ENCODE measurements at places on chromosomes 5 and 9. TPM values are rescaled to one million over a fixed set of nuclear protein-coding genes. Genes with fewer than 3 reads are reported as not detected.

DNA sequence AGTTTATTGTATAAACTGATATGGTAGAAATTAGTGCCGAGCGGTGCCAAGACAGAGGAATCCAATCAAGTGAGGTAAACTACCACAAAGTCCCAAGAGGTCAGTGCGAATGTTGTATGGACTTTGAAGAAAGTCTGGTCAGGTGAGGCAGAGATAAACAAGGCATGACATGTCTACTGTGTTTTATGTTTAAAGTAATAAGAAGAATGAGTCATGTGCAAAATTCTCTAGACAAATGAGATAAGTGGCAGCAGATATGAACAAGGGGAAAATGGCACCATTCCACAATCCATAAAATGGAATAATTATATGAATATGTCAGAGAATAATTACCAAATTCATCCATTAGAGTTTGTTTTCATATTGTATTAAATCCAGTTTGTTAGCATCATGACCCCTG, 364.1 kb upstream of the CCNH start:
- H3K36me3 ChIP-seq = no peaks in the 10 kb centered on the region
- DNase-seq = no peak
- no peak overlapping the region for H3K27ac ChIP-seq
- H3K27me3 ChIP-seq = no peaks in the 10 kb centered on the region

COQ4 gene
- polyA plus RNA-seq = 45.9 TPM

COL23A1 gene
- polyA plus RNA-seq = 0.69 TPM

MARCOL gene
- not detected for polyA plus RNA-seq

TEX48 gene
- not detected for polyA plus RNA-seq

ASS1 gene
- 71.5 TPM for polyA plus RNA-seq

DNA sequence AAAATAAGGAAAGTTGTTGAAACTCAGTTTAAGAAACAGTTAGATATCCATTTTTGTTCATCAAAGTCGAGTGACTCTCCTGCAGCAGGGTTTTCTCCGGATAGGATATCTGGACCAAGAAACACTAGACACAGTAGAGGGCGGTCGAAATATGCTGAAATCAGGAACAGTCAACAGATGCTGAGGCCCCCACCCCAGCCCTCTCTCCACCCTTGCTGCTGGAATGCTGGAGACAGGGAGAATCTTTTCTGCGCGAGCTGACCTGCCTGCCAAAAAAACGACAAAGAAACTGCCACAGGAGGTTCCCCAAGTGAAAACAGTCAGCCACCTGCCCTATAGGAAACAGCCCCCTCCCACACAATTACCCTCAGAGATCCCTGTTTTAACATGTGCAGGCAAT, 4.3 kb upstream of the IL13 start:
- peaks cover 9% of the 10 kb centered on the region for H3K27me3 ChIP-seq
- no peaks in the 10 kb centered on the region for H3K36me3 ChIP-seq
- no peak overlapping the region for H3K4me3 ChIP-seq
- H3K4me1 ChIP-seq = peaks cover 4% of the 10 kb centered on the region
- DNase-seq = no peak

GRCh38 chr9:15240927-15241326, 66.1 kb downstream of the TTC39B start:
- no peaks in the 10 kb centered on the region for H3K27me3 ChIP-seq
- H3K4me3 ChIP-seq = no peak overlapping the region
- H3K27ac ChIP-seq = no peak overlapping the region
- no peaks in the 10 kb centered on the region for H3K36me3 ChIP-seq
- H3K4me1 ChIP-seq = no peaks in the 10 kb centered on the region
- no peak for DNase-seq

- no peak for DNase-seq
- no peak overlapping the region for H3K4me3 ChIP-seq
- no peaks in the 10 kb centered on the region for H3K27me3 ChIP-seq
- H3K36me3 ChIP-seq = no peaks in the 10 kb centered on the region
- H3K27ac ChIP-seq = no peak overlapping the region
These were observed 77.5 kb upstream of the CAST start for GRCh38 chr5:96584712-96585111.

- no peak overlapping the region for H3K27ac ChIP-seq
- no peaks in the 10 kb centered on the region for H3K36me3 ChIP-seq
- no peak overlapping the region for H3K4me3 ChIP-seq
- no peaks in the 10 kb centered on the region for H3K4me1 ChIP-seq
These were observed 34.2 kb downstream of the SUSD1 start for GRCh38 chr9:112140936-112141335.

DNA sequence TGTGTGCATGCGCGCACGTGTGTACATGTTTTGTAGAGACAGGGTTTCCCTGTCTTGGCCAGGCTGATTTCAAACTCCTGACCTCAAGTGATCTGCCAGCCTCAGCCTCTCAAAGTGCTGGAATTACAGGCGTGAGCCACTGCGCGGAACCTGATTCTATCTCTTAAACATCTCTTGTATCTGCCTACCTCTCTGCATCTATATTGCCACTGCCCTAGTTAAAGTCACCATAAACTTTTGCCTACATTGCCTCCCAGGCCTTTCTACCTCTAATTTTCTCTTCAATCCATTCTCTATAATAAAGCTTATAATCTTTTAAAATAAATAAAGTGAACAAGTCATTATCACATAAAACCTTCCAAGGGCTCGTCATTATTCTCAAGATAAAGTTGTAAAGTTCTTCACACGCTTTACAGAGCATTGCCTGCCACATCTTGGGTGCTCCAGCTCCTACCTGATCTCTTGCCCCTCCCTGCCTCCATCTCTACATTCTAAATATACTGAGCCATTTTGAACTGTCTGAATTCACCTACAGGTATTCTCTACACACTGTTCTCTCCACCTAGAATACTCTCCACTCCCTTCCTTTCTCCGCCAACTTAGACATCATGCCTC, 15.0 kb downstream of the TRPM6 start:
- H3K4me3 ChIP-seq = no peak overlapping the region
- no peak for DNase-seq
- H3K4me1 ChIP-seq = no peaks in the 10 kb centered on the region
- H3K36me3 ChIP-seq = no peaks in the 10 kb centered on the region

DNA sequence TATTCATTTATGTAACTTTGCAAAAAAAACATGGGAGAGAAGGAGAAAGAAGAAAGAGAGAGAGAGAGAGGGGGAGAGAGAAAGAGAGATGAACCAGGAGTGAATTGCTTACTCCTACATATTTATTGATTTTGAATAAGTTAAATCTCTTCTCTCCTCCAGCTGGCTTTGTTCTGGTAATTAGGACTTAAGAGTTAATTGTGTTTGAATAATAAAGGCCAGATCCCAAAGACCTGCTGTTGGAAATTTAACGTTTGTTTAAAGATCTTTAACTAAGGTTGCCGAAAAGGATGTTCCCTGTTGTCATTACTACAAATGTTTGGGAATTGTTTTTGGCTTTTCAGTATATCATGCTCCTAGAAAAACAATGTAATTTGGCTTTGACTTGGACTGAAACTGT, 473.0 kb downstream of the TUSC1 start:
- H3K36me3 ChIP-seq = no peaks in the 10 kb centered on the region
- no peak overlapping the region for H3K27ac ChIP-seq
- H3K27me3 ChIP-seq = no peaks in the 10 kb centered on the region
- no peaks in the 10 kb centered on the region for H3K4me1 ChIP-seq

- H3K27me3 ChIP-seq = no peaks in the 10 kb centered on the region
- H3K4me1 ChIP-seq = no peaks in the 10 kb centered on the region
- H3K4me3 ChIP-seq = no peak overlapping the region
- no peak for DNase-seq
- H3K36me3 ChIP-seq = no peaks in the 10 kb centered on the region
- no peak overlapping the region for H3K27ac ChIP-seq
These were observed 148.1 kb downstream of the ATG10 start for GRCh38 chr5:82119889-82120288.

RAB3C gene
- polyA plus RNA-seq = 0.16 TPM

- DNase-seq = no peak
- no peaks in the 10 kb centered on the region for H3K36me3 ChIP-seq
- no peaks in the 10 kb centered on the region for H3K4me1 ChIP-seq
- no peak overlapping the region for H3K27ac ChIP-seq
- no peak overlapping the region for H3K4me3 ChIP-seq
These were observed 376.0 kb upstream of the PAPPA start for GRCh38 chr9:115777610-115778009.

All from psoas muscle (tissue), 8 donors.